Right lung (tissue), 10 donors: ENCODE measurements at places on chromosomes 4 and X.

GRCh38 chr4:123624959-123625358 is 228.4 kb downstream of the SPRY1 start:
- no peak for DNase-seq

DNA sequence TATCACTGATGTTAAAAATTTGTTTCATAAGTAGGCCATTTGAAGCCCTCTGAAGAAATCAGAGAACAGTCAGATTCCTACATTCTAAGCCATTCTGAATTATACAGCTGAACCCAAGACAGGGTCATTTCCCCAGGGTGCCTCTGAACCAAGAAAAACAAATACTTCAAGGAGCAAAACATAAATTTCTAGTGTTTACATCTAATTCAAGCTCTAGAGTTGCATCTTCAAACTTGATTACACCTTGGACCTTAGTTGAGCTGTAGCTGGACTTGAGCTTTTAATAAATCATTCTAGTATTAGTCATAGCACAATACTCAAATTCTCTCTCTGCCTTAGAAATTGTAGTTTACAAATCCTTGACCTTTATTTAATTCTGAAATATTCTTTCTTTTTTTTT is 87.6 kb upstream of the IL15 start:
- DNase-seq, result no peak

DNA sequence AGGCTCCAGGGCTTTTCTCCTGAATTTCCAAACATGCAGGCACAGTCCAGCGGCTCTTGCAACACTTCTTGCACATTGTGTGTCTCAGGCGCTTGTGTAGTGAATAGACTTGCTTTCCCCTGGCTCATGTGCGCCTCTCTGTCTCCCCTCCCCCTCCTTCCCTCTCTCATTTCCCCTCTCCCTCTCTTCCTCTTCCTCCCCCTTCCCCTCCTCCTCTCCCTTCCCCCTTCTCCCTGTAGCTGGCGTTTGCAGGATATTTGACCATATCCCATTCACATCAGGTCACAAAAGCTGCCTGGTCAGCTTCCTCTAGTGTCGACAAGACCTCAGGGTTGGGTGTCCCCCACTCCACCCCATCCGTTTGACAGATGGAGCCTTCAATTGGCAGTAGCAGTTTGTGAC is 2.4 kb downstream of the CHST7 start:
- no peak for DNase-seq

- DNase-seq, result no peak
Measured at GRCh38 chr4:144658015-144658567, 12.1 kb downstream of the HHIP start.

DNA sequence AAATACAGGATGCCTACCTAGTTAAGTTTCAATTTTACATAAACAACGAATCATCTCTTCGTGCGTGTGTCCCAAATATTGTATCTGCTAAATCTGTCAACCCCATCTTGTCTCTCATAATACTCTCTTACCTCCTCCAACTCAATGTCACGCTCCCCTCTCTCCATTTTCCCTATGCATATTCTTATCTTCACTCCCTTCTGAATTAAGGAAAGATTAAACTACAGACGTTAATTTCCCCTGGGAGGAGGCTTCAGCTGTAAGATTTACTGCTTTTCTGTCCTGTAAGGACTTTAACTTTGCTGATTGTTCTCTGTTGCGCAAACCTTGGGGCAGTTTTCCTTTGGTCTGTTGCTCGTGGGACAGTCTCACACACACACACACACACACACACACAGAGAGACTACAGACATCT is 455 bp upstream of the ABCB7 start:
- peak; percentile 42 for DNase-seq

DNA sequence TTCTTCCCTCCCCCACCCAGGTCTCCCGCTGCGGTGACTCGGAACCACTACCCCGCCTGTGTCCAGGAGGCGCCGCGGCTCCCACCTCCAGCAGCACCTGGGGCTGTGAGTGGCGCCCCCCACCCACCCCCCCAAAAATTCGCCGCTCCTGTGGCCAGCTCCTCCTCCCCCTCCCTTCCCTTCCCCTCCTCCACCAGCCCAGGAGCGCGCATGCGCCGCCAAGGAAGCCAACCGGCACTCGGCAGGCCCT is 278 bp downstream of the CLOCK start:
- no peak for DNase-seq

DNA sequence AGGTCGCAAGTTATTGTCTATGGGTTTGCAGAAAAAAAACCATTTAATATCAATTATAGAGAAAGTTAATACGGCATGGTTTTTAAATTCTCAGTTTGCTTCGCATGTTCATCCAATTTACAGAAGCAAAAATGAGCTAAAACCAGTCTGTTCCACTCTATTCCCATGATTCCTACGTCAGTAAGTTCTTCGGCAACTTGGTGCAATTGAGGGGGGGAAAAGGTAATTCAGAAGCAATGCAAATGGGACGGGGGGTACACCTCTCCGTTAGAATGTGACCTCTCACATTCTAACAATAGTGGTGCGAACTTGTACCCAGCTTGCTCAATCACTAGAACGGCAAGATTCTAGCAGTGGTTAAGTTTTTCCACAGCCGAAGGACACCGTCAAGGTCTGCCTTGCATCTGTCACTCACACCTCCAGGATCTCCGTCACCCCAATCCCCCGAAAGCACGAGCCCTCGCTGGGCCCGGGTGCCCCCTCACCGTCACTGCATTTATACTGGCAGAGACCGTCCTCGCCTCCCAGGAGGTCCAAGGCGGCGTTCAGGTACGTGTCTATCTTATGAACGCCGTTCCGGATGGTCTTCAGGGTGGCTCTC is 653 bp downstream of the PLA2G12A start:
- DNase-seq, result peak; percentile 42

GRCh38 chr4:144291164-144291563 is 150.6 kb upstream of the GYPA start:
- no peak for DNase-seq

GRCh38 chr4:78517050-78517652 is 34.4 kb upstream of the ANXA3 start:
- DNase-seq, result no peak

GRCh38 chrX:115525486-115525885 is 35.5 kb upstream of the PLS3 start:
- DNase-seq, result no peak

DNA sequence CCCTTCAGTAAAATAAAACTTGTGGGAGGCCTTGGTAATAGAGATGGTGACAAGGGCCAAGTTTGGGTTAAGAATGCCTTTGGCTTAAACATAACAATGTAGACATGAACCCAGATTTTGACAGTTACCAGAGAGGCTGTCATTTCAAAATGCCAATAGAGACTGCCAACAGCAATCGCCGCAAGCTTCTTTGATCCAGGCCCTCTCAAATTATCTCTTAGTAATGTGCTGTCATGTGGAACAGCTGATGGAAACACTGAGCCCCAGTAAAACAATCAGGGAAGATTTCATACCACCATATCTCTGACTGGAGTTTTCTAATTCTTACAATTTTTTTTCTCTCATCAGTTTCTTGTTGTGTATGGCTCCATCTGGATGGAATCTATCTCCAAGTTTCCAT is 80.5 kb downstream of the ZNF330 start:
- DNase-seq, result no peak

- no peak for DNase-seq
Measured at GRCh38 chrX:114635986-114636385, 52.1 kb downstream of the HTR2C start.

DNA sequence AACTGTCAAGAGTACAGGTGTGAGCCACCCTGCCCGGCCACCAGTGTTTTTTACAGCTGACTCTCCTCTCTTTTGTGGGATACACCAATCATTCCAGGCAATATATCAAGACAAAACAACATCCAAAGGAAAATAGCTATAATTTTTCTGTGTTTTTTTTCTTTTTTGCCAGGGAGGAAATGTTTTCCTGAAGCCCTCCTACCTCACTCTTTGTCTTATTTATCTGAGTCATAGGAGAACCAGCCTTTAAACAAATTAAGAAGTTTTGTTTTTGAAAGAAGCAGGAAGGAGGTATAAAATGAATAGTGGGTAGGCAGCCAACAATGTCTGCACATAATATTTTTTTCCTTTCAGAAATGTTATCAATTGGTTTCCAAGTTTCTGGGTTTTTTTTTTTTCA is 493.9 kb downstream of the CCSER1 start:
- DNase-seq, result no peak

GRCh38 chr4:102580463-102580842 is 79.3 kb downstream of the NFKB1 start:
- DNase-seq, result no peak
